ENCODE measurements at places on chromosomes 7 and 10.

- DNase-seq = no peak
Observed at GRCh38 chr7:86785641-86786040, 141.9 kb downstream of the GRM3 start.

- no peak for DNase-seq
Observed at GRCh38 chr10:86644152-86644793, 10.1 kb upstream of the OPN4 start.

GRCh38 chr7:25726170-25726780, 425.7 kb upstream of the NFE2L3 start:
- DNase-seq = no peak

- DNase-seq = no peak
Observed at GRCh38 chr7:4033996-4034395, 648.1 kb upstream of the FOXK1 start.

- DNase-seq = no peak
Observed at GRCh38 chr7:45174328-45174610, 16.7 kb downstream of the RAMP3 start.

DNA sequence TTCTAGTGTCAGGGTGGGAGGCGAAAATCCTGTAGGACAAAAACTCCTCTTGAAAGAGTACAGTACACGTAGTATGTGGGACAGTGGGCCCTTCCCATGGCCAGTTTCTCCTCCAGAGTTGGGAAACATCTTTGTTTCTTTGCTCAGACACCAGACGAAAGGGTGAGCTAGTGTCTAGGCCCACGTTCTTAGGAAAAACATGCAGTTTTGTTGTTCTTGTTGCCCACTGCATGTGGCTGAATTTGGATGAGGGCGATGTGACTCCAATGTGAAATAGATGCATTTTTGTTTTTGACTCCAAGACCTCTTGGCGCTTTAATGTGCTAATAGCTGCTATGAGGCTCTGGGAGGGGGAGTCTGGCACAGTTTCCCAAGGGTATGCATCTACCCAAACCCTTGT, 100.8 kb downstream of the ATXN7L1 start:
- no peak for DNase-seq

- no peak for DNase-seq
Observed at GRCh38 chr7:101631224-101631714, 2.2 kb upstream of the MYL10 start.

DNA sequence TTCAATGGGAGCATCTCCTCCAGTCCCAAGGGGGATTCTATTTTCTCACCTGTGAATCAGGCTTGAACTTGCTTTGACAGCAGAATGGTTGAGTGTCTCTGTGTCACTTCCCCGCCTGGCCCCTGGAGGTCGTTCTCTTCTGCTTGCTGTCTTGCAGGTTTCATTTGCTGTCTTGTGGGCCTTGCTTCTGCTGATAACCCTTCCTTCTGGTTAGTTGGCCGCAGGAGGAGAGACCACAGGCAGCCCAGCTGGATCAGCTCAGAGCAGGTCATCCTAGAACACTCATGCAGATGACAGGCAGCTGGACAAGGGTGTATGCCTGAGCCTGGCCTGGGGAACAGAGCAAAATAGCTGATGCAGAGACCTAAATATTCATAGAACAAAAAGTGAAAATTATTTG, 344.2 kb upstream of the ADARB2 start:
- no peak for DNase-seq

DNA sequence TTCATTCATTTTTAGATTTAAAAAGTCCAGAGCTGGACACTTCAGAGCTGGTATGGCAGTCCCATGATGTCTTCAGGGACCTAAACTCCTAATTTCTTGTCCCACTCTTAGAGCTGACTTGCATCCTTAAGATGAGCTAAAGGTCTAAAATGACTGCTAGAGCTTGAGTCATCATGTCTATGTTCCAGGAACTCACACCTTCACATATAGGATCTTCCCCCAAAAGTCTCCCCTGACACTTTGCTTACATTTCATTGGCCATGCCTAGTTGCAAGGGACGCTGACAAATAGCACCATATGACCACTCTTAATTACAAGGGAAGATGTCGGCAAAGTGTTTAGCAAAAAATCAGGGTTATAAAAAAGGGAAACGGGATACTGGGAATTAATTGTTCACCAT, 10.4 kb upstream of the AOAH start:
- DNase-seq = no peak

GRCh38 chr10:28890121-28890950, 213.0 kb downstream of the BAMBI start:
- no peak for DNase-seq

GRCh38 chr10:110507346-110507745, 9.6 kb downstream of the DUSP5 start:
- no peak for DNase-seq

- no peak for DNase-seq
Observed at GRCh38 chr10:45071043-45071813, 70.5 kb downstream of the ZNF22 start.

GRCh38 chr7:24378871-24379616, 95.1 kb downstream of the NPY start:
- DNase-seq = no peak

DNA sequence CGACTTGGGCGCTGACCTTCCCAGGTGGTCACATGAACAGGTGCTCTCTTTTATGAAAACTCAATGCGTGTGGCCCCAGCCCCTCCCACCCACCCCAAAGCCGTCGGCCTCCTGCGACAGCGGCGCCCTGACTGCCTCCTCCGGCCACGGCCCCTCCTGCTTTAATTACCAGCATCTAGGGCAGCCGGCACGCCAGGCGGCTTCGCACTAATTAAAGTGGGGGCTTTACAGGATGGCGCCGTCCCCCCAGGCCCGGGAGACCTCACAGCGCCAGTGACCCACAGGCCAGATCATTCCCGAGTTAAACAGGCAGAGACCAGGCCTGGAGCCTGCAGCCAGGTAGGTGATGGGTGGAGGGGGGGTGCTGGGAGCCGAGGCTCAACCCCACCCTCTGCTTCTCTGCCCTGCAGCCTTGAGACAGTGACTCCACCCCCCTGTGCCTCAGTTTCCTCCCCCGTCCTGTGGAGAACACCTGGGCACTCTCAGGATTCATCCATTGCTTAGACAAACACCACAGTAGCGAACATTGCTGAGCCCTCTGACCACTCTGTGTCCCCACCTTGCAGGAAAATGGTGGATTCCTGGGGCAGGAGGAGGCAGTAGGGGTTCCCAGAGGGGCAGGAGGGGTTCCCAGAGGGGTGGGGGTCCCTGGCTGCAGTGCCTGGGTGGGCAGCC, 100.8 kb downstream of the MICALL2 start:
- no peak for DNase-seq

- DNase-seq = no peak
Observed at GRCh38 chr10:51206500-51206899, 132.2 kb downstream of the PRKG1 start.

GRCh38 chr10:73877533-73878160, 3.3 kb upstream of the CAMK2G start:
- DNase-seq = no peak

GRCh38 chr7:97006055-97006815, 882 bp downstream of the DLX6 start:
- DNase-seq = peak; percentile 27

- DNase-seq = no peak
Observed at GRCh38 chr10:9274206-9274755, 1219.8 kb downstream of the GATA3 start.

GRCh38 chr7:44667190-44667589, 60.8 kb downstream of the OGDH start:
- no peak for DNase-seq

DNA sequence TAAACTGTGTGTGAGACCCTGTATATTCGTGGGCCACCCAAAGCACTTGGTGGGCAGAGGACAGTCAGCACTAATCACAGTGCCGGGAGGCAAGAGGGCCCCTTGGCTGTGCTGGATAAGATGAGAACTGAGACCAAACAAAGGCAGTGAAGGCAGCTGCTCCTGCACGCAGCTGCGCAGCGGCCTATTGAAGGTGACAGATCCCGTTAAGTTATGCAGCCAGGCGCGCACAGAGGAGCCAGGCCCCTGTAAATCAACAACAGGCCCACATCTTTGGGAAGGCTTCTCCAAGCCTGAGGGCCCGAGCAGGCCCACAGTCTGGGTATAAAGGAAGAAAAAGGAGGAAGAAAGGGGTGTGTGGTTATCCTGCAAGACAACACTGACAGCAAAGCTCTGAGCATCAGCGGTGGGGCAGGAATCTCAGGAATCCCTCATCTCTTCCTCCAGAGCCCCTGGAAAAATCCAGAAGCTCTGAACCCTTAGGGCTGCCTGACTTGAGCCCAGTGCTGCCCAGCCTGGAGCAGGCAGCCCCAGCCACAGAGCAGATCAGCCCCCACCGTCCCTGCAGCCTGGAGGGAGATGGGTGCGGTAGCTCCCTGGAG, 154.2 kb downstream of the ARHGAP12 start:
- no peak for DNase-seq

GRCh38 chr7:64618785-64619456, 47.0 kb upstream of the ZNF107 start:
- peak; percentile 78 for DNase-seq

DNA sequence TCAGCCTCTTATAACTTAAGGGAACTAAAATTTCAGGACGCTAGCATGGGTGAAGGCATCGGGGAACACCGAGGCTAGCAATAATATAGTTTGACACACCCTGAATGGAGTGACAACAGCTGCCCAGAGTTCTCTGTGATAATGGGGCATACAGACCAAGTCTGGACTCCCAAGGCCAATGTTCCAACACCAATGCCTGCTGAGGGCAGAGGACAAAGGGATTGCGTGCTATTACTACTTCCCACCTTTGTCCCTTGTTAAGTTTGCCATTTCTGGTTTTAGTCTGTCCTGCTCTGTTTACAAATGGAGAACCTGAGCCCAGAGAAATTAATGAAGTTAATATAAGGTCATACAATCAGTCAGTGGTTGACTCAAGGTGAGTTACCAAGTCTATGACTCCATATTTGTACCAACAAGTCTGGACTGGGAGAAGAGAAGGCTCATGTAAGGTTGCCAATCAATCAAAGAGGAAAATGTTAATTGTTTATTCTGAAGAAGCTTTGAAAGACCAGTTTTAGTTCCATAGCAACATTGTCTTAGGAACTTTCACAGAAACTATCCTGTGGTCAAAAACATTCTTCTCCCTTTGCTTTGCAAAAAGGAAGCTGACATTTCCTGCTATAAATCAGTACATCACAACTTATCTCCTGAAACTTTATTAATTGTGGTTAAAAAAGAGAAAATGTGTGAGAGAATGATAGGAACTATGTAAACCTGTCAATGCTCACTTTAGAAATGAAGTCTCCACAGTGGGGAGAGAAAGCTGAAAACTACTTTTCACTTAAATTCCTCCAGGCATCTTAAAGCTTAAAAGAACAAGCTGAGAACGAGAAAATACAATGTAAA, 74.5 kb downstream of the CCDC6 start:
- no peak for DNase-seq

Data from natural killer cell (primary cell).